ENCODE measurements at places on chromosomes 7 and 10. TPM values are rescaled to one million over a fixed set of nuclear protein-coding genes. Genes with fewer than 3 reads are reported as not detected.

DNA sequence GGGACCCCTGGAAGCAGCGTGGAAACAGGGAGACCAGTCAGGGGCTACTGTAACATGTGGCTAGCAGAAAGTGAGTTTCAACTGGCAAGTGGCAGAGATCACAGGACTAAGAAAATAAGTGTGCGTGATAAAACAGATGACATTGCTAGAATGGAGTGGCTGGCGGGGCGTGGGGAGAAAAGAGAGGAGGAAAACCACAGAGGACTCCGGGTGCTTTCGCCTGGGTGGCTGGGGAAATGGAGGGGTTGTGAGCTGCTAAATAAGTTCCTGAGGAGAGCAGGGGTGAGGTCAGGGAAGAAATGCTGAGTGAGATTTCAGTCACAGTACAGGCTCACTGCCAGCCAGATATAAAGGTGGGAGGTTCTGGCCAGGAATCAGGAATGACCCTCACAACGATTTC, 166.9 kb downstream of the MYOF start:
- no peak for DNase-seq

GRCh38 chr10:42431095-42431494, 207.3 kb downstream of the ZNF33B start:
- DNase-seq: no peak

DNA sequence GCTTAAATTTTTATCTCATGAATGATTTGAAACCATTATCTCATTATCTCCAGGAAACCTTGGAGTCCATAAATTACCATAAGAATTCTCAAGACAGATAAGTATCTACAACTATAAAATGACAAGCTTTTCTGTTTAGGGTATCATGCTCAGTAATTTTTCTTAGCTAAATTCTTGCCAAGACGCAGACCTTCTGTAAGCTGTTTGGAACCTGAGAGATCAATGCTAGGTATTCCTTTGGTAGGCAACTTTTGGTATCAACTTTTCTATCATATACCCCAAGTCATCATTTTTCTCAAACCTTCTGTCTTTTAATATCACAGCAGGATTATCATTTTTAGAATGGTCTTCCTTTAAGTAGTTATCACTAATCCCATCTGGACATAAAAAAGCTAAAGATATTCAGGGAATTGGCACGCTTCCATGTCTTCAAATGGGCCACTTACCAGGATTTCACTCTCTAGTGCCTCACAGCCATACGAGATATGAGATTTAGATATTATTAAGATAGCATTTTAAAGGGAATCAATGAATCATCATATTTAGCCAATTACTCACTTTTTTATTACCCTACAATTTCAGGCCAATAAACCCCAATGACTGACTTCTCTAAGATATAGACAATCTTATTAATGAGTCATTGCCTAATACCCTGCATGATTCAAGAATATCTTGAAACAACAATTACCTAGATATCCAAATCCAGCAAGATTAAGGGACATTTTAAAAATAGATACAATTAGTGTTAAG, 544.1 kb downstream of the HTR7 start:
- no peak for DNase-seq

DNA sequence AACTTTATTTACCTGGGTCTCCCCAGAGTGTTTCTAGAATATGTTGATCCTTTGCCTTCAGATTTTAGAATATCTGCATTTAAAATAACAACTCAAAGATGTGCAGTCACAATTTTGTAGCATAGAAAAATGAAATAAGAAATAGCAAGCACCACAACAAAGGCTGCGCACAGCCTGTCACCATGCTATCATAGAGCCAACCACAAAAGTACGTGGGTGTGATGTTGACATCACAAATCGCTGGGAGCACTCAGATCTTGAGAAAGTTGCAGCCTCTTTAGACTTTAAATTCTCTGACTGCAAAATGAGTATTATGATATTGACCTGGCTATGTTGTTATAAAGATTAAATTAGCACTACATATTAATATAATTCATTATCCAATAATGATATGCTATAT, 177.9 kb downstream of the TNS3 start:
- no peak for DNase-seq

LRRC18 gene
- not detected for polyA plus RNA-seq

CLIP2 gene
- polyA plus RNA-seq: 101 TPM

Data from brain (organoid and tissue), 16 donors.